ENCODE measurements at places on chromosomes 5 and 9.

- no peak for DNase-seq
Measured at GRCh38 chr9:5579881-5580280, 49.0 kb upstream of the RIC1 start.

- no peak for DNase-seq
Measured at GRCh38 chr5:65213921-65214525, 267.7 kb downstream of the ADAMTS6 start.

DNA sequence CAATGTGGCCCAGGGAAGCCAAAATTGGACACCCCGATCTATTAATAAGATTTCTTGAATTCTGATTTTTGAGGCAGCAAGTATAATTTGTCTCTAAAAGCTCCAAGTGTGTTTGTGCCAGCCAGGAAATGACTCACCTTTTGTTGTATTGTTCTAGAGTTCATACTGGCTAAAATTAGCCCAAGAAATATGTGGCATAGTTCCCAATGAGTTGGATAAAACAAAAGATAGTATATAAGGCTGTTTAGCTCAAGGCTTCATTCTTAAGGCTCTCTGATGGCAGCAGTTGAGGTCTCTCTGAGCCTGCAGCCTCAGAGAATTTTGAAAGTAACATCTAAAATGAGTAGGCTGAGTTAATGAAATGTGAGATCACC lies 21.6 kb downstream of the HMGXB3 start:
- no peak for DNase-seq

DNA sequence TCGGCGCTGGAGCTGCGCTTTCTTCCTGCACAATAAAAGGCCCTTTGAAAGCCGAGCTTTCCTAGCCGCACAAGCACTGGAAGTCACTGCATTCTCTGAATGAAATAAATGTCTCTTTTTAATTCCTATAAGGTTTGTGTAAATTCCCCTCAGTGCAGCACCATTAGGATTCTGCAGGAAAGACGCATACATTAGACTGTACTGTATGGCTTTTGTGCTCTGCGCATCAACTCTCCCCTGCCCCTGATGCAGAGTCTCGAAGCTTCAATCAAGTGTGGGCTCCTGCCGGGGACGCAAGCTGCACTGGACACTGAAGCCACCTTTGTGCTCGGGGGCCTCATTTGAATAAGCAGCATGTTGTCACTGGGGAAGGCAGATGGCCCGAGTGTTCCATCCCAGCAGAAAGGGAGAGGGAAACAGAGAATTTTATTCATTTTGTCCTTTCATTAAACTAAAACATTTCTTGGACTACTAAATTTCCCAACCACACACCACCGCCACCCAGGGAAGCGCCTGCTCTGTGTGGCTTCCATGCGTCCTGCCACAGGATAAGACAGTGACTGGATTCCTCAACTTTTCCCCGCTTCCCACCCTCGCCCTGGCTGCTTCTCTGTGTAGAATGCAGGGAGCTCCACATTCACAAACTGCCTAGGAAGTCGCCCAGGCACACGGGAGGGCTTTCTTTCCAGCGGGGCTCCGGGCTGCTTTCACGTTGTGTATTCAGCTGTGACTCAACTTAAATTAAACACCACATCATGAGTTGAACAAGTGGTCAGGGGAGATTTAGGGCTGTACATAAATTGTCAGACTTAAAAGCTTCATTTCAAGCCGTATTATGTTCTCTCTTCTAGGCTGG lies 635.4 kb downstream of the IRX1 start:
- DNase-seq: no peak

DNA sequence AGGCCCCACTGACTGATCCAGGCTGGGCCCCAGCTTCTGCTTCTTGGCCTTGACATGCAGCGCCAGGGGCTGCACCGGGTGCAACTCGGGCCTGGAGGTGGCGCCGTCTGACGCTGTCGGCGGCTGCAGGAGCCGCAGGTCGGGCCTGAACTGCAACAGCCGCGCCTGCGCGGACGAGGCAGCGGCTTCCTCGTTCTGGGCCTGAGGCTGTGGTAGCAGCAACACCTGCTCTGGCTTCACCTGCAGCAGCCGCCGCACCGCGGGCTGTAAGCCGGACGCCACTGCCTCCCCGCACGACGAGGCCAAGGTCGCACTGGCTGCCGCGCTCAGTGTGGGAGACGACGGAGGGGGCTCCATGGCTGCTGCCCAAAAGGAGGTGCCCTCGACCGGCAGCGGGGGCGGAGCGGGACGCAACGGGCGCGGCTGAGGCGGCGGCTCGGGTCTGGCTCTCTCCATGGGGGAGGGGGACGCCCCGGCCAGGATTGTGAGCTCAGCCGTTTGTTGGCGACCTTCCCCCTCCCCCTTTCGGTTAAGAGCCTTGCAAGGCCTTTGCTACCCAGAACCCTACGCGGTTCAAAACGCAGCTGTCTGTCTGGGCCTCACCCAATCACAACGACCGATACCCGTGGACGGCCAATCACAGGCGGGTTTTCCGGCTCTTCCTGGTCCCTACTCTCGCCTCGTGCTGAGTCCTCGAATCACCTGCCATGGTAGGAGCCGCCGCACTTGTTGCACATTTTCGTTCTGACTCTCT lies 438 bp downstream of the SOX30 start:
- peak; percentile 67 for DNase-seq

DNA sequence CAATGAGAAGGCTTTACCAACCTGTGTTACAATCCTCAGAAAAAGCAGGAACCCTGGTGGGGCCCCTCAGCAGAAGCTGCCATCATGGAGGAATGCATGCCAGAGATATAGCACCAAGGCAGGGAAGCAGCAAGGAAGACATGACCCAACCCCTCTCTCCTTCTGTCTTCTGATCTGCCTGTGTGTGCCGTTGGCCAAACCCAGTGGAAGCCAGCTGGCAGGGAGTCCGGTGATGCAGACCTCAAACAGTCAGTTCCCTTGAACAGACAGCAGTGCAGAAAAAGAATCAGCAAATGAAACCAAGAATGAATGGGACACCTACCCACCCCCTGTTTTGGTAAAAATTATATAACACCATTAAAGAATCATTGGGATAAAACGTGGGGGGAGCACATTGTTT lies 234.2 kb downstream of the ZNF608 start:
- no peak for DNase-seq

DNA sequence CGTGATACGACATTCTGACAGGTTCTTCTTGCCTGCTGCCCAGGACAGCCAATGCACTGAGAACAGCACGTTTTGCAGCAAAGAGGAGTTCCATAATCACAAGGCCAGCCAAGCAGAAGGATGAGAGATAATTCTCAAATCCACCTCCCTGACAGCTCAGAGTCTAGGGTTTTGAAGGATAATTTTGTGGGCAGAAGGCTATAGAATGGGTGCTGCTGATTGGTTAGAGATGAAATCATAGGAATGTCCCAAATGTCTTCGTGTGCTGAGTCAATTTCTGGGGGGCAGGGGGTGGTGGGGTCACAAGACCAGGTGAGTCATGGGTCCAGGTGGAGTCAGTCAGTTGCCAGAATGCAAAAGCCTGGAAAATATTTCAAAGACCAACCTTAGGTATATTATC lies 175.5 kb upstream of the SLC30A5 start:
- no peak for DNase-seq

DNA sequence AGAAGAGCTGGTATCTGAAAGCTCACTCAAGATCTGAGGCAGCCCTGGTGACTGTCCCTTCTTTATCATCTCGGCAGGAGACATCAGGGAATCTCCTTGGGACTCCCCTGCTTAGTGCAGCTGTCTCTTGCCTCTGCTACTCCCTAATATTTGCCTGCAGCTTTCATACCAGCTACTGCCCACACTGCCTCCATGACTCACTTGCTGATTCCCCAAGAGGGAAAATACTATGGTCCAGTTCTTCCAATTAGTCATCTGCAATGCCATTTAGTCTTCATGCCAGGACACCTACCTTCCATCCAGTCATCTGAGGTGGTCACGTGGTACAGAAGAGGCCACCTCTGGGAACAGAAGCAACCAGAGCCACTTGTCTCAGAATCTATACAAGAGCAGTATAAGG lies 270.8 kb downstream of the NTRK2 start:
- no peak for DNase-seq

- no peak for DNase-seq
Measured at GRCh38 chr5:42015681-42016080, 90.6 kb downstream of the FBXO4 start.

GRCh38 chr5:15499528-15500324 lies at the start of gene FBXL7:
FBXL7 (plus strand) TSS chr5:15500180.
- DNase-seq: no peak

- DNase-seq: no peak
Measured at GRCh38 chr9:134336228-134336627, 10.0 kb downstream of the RXRA start.

GRCh38 chr9:137071282-137071681 lies 925 bp upstream of the SAPCD2 start:
- DNase-seq: no peak

GRCh38 chr5:117235786-117236185 lies 661.2 kb upstream of the SEMA6A start:
- no peak for DNase-seq

DNA sequence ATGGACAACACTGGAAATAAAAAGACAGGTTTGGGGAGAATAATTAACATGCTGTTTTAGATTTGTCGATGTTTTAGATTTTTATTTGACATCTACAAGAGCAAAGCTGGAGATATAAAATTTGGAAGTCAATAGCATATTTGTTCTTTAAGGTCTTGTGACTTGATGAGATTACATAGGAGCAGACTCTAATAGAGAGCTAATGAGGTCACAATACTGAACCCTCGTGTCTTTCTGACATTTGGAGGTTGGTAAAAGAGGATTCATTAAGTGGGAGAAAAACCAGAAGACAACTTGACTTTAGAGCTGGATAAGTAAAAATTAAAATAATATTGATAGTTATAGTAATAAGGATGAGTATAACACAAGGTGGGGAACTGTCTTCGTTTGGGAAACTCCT lies 322.7 kb upstream of the SEMA6A start:
- no peak for DNase-seq

GRCh38 chr5:56129288-56129687 lies 103.8 kb downstream of the ANKRD55 start:
- no peak for DNase-seq

- no peak for DNase-seq
Measured at GRCh38 chr5:94181895-94182294, 436.5 kb downstream of the KIAA0825 start.

- DNase-seq: no peak
Measured at GRCh38 chr9:4144869-4145268, 155.0 kb downstream of the GLIS3 start.

GRCh38 chr5:35370871-35371270 lies 140.6 kb upstream of the PRLR start:
- DNase-seq: no peak

- DNase-seq: no peak
Measured at GRCh38 chr5:30594331-30594730, 599.2 kb upstream of the CDH6 start.

GRCh38 chr5:139488260-139488659 lies 5.7 kb upstream of the STING1 start:
- no peak for DNase-seq
